ENCODE measurements at places on chromosomes 2 and 18. TPM values are rescaled to one million over a fixed set of nuclear protein-coding genes. Genes with fewer than 3 reads are reported as not detected.

Gene GCFC2
- 22.7 TPM for total RNA-seq

Gene CTAGE1
- not detected for total RNA-seq

Gene FIGN
- 0.38 TPM for total RNA-seq

Gene CUL3
- 86.3 TPM for total RNA-seq

Gene NETO1
- total RNA-seq: 0.76 TPM

Gene ZBTB7C
- 51.9 TPM for total RNA-seq

Gene CIB4
- total RNA-seq: not detected

Gene PLCL1
- total RNA-seq: 0.35 TPM

Gene EPG5
- total RNA-seq: 28.8 TPM

Measured in esophagus squamous epithelium (tissue), 5 donors.